ENCODE measurements at places on chromosomes 1 and 21.
A peak's percentile ranks its signal among the peaks of the same experiment; 100 is the strongest.

- no peaks in the 10 kb centered on the region for H3K27me3 ChIP-seq
- no peak overlapping the region for H3K4me3 ChIP-seq
- DNase-seq: no peak
- peak overlapping the region; percentile 66 for H3K27ac ChIP-seq
Measured at GRCh38 chr21:38293765-38294164, 37.0 kb downstream of the KCNJ15 start.

DNA sequence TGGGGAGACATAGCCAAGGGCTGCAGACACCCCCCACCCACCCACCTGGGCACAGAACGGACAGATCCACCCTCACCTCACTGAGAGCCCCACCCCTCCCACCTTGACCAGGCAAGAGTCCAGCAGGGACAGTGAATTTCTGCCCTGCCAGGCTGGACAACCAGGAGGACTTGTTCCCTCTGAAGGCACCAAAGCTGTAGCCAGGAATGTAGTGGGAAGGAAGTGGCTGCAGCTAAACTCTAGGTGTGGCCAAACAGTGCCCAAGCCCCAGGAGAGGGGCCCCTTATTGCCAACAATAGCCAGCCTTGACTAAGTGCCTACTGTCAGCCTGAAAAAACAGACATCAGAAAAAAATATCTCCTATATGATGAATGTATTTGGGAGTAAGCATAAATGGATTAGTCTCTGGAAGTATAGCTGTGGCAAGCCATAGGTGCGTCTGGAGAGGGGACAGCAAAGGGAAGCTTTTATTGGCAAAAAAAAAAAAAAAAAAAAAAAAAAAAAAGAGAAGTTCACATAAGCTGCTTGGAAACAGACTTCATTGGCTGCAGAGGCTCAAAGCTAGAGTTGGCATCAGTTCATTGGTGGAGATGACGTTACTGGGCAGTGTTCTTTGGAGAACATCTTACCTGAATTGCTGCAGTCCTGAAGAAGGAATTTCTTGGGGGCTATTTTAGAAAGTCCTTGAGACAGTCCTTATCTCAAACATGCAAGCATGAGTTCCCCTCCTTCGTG is 64.1 kb upstream of the TMEM51 start:
- no peaks in the 10 kb centered on the region for H3K36me3 ChIP-seq
- H3K4me3 ChIP-seq: no peak overlapping the region
- peaks cover 28% of the 10 kb centered on the region for H3K4me1 ChIP-seq
- peak overlapping the region; percentile 80 for H3K27ac ChIP-seq
- no peak for DNase-seq

DNA sequence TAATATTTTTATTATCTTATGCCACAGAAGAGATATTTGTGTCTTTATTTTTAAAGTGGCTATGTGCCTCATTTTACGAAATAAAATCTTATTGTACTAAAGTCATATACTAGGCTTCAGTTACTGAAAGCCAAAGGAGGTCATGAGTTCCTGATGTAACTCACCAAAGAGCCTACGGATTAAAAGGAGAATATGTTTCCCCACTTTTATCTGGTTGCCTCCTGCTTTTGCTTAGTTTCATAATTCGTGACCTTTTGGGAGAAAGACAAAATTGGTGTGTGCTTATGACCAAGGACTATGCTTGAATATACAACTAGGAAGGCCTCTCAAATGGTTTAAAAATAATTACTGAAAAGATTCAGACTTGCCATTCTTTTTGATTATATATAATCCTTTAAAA is 18.2 kb upstream of the AHCTF1 start:
- H3K27me3 ChIP-seq: no peaks in the 10 kb centered on the region
- H3K36me3 ChIP-seq: no peaks in the 10 kb centered on the region
- H3K4me1 ChIP-seq: peaks cover 3% of the 10 kb centered on the region
- no peak for DNase-seq
- H3K27ac ChIP-seq: no peak overlapping the region

GRCh38 chr1:9714257-9714718 is 62.8 kb downstream of the PIK3CD start:
- H3K4me3 ChIP-seq: no peak overlapping the region
- H3K4me1 ChIP-seq: no peaks in the 10 kb centered on the region
- H3K36me3 ChIP-seq: peaks cover 22% of the 10 kb centered on the region
- DNase-seq: no peak
- no peaks in the 10 kb centered on the region for H3K27me3 ChIP-seq
- no peak overlapping the region for H3K27ac ChIP-seq

DNA sequence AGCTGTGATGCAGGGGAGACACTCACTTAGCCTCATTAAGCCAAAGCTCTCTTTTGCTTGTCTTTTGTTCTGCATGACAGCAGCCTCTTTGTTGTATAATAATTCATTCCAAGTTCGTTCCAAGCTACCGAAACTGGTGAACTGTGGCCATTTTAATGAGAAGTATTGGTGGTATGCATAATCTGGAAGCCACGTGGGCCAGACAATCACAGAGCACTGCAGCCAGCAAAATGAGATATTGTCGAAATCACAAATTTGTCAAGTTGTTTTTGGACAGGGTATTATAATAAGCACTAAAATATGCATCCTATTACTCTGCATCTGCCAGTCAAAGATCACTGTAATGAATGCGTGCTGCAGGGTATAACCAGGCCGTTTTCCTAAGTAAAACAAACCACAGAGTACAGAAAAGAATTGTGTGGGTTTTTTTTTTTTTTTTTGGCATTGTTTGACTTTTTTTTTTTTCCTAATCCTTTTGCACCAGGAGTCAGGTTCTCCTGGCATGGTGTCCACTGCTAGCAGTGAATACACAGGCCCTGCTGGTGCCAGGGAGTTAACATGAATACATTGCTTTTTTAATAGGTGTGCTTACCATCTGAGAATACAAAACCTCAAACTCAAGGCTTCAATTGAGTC is 423.9 kb downstream of the PTBP2 start:
- no peaks in the 10 kb centered on the region for H3K27me3 ChIP-seq
- no peaks in the 10 kb centered on the region for H3K4me1 ChIP-seq
- no peaks in the 10 kb centered on the region for H3K36me3 ChIP-seq
- no peak overlapping the region for H3K4me3 ChIP-seq

- H3K27ac ChIP-seq: no peak overlapping the region
- no peaks in the 10 kb centered on the region for H3K4me1 ChIP-seq
- DNase-seq: no peak
Measured at GRCh38 chr1:208551633-208552320, 307.6 kb upstream of the PLXNA2 start.

DNA sequence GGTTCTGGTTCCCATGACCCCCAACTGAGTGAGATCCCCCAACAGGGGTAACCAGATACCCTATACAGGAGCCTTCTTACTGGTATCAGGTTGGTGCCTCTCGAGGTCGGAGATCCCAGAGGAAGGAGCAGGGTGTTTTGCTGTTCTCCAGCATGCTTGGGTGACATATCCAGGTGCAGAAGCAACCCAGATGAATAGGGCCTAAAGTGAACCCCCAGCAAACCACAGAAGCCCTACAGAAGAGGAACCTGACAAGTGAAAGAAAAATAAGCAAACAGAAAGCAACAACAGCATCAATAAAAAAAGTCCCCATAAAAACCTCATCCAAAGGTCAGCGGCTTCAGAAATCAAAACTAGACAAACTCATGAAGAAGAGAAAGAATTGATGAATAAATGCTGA is 633.4 kb upstream of the CXADR start:
- no peak overlapping the region for H3K27ac ChIP-seq
- H3K27me3 ChIP-seq: no peaks in the 10 kb centered on the region
- no peak for DNase-seq
- H3K4me3 ChIP-seq: no peak overlapping the region

DNA sequence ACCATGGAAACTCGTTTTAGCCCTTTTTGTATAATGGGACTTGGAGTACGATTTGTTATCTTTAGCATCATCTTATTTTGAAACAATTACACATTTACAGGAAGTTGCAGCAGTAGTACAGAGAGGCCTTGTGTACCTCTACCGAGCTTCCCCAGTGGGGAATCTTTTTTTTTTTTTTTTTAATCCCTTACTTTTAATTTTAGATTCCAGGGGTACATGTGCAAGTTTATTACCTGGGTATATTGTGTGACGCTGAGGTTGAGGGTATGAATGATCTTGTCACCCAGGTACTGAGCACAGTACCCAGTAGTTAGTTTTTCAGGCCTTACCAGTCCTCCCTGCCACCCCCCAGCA is 45.9 kb downstream of the HHAT start:
- H3K4me3 ChIP-seq: no peak overlapping the region
- no peaks in the 10 kb centered on the region for H3K4me1 ChIP-seq
- DNase-seq: no peak
- H3K27me3 ChIP-seq: no peaks in the 10 kb centered on the region

DNA sequence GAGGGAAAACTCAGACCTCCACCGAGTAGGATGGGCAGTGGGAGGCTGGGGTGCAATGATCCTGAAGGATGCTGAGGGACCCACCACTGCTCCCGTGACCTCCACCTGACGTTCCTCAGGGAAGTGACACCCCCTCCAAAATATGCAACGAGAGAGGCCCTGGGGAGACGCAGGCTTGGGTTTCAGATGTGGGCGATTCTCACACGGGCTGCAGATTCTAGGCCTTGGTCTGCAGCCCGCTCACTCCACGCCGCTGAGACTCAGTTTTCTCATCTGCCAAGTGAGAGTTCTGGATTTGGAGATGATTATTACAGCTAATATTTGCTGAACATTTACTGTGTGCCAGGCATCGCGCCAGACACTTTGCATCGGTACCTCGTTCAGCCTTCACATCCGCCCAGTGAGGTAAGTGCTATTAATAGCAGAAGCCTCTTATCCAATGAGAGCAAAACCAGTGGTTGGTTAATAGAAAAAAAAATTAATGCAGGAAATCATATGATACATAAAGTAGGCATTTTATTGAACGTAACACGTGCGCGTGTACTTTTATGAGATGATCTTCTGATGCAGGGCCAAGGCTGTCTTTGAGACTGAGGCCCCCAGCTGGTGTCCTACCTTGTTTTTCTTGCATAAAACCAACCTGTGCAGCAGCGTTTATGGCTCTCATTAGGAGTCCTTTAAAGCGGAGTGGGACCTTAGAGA is 102.0 kb upstream of the RUNX3 start:
- peaks cover 44% of the 10 kb centered on the region for H3K4me1 ChIP-seq
- DNase-seq: no peak
- H3K4me3 ChIP-seq: no peak overlapping the region
- peak overlapping the region; percentile 36 for H3K27ac ChIP-seq

- H3K4me1 ChIP-seq: peaks cover 20% of the 10 kb centered on the region
- no peak overlapping the region for H3K4me3 ChIP-seq
- H3K27me3 ChIP-seq: no peaks in the 10 kb centered on the region
- no peak for DNase-seq
- no peaks in the 10 kb centered on the region for H3K36me3 ChIP-seq
- no peak overlapping the region for H3K27ac ChIP-seq
Measured at GRCh38 chr1:94936861-94937620, 10.1 kb upstream of the CNN3 start.

GRCh38 chr1:230272557-230272956 is 153.6 kb downstream of the PGBD5 start:
- no peak for DNase-seq
- H3K4me3 ChIP-seq: no peak overlapping the region
- peaks cover 15% of the 10 kb centered on the region for H3K4me1 ChIP-seq
- H3K27ac ChIP-seq: no peak overlapping the region
- no peaks in the 10 kb centered on the region for H3K27me3 ChIP-seq

- H3K27ac ChIP-seq: no peak overlapping the region
- H3K27me3 ChIP-seq: no peaks in the 10 kb centered on the region
- no peak for DNase-seq
Measured at GRCh38 chr1:8937701-8938100, 8.0 kb upstream of the CA6 start.

DNA sequence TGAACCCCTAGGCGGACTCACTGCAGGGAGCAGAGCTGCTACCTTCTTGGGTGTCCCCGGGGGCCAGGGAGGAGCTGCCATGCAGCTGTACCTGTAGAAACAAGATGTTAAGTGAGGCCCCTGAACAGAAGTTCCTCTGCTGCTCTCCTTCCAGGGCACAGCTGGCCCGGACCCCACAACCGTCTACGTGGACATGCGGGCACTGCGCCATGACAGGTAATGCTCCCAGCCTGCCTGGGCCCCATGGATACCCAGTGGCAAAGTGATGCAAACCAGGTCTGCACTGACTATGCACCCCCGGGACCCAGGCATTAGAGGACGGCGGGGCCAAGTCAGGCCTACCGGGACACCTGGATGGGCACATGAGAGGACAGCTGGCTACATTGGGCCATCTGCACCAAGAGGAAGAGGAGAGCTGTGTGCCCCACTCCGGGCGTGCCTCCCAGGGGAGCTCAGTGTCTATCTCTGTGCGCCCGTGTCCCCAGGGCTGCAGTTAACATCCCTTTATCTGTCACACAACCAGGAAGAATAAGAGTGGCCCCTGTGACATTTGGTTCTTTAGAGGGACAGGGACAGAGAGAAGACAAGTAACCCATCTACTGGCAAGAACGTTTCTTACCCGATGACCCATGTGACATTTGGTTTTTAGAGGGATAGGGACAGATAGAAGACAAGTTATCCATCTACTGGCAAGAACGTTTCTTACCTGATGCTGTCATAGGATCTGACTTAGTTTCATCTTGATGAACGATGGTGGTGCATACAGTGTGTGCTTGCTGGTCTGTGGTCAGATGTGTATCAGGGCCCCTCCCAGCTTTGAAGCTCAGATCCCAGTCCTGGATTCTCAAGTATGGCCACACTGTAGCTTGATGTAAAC is 44.1 kb downstream of the S100B start:
- H3K4me1 ChIP-seq: peaks cover 4% of the 10 kb centered on the region
- peaks cover 93% of the 10 kb centered on the region for H3K36me3 ChIP-seq
- peak; percentile 57 for DNase-seq
- H3K4me3 ChIP-seq: no peak overlapping the region
- H3K27me3 ChIP-seq: no peaks in the 10 kb centered on the region
- no peak overlapping the region for H3K27ac ChIP-seq

DNA sequence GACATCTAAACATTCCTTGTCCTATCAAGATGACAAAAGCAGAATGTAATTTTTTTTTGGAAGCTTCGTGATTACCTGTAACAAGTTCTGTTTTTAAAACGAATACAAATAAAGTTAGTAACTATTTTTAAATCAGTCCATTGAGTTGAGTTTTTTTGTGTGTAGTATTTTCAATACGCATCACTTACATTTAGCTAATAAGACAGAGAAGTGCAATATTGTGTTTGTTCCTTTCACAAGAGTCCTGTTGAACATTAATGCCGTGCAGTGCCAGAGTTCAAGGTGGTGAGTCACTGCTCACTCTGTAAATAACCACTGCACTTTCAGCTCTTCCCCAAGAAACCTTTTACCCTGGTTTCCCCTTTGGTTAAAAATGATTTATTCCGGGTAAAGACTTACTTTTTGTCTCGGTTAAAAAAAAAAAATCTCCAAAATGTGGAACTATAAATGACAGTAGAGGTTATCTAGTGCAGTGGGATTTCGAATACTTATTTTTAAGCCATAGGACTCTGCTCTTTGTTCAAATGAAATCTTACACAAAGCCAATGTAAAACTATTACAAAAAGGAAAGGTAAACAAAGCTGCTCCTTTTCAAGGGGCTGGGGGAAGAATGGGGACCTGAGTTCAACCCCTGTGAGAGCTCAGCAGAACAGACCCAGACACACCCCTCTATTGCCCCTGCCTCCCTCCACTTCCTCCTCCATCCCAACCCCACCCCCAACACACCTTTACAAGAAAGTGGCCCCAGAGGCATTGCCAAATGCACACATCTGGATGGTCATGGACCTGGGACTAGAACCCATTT is 14.8 kb upstream of the NCMAP start:
- H3K4me3 ChIP-seq: no peak overlapping the region
- H3K27ac ChIP-seq: peak overlapping the region; percentile 49
- H3K36me3 ChIP-seq: no peaks in the 10 kb centered on the region
- H3K27me3 ChIP-seq: no peaks in the 10 kb centered on the region
- H3K4me1 ChIP-seq: peaks cover 12% of the 10 kb centered on the region
